Activated T-helper 2 cell treated with anti-CD3 and anti-CD28 coated beads, Interferon-gamma antibody, Interleukin-2, Interleukin-4, amounts not matched to agents 10 μg/mL and 5 μg/mL and 100 μg/mL, durations not matched to agents 14 hours and 24 hours and 36 hours (primary cell): ENCODE measurements at places on chromosomes 16 and 17.

DNA sequence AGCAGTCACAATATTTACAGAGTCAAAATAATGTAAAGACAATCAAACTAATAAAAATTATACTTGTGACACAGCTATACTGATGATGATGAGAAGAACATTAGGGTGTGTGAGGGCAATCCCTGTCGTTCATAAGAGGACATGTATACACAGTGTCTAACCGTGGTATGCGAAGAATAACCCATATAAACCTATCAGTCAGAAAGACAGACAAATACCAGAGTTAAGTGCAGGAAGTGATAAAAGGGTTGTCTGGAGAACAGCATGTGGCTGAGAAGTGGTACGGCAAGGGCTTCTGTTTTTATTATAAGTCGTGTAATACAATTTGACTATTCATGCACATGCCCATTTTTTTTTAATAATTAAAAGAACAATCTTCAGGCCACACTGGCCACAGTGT is 46.7 kb downstream of the LMF1 start:
- no peak overlapping the region for H3K27ac ChIP-seq
- H3K27me3 ChIP-seq: no peaks in the 10 kb centered on the region
- no peaks in the 10 kb centered on the region for H3K4me1 ChIP-seq
- no peak overlapping the region for H3K4me3 ChIP-seq
- DNase-seq: no peak

- no peaks in the 10 kb centered on the region for H3K4me1 ChIP-seq
- H3K27me3 ChIP-seq: peaks cover 1% of the 10 kb centered on the region
- H3K4me3 ChIP-seq: no peak overlapping the region
- no peak for DNase-seq
Observed at GRCh38 chr16:66070140-66070917, 296.2 kb upstream of the CDH5 start.

GRCh38 chr16:23354246-23354645 is 52.1 kb downstream of the SCNN1B start:
- H3K4me1 ChIP-seq: no peaks in the 10 kb centered on the region
- H3K27ac ChIP-seq: no peak overlapping the region
- no peaks in the 10 kb centered on the region for H3K36me3 ChIP-seq

- no peak for DNase-seq
- no peak overlapping the region for H3K27ac ChIP-seq
- H3K4me1 ChIP-seq: peaks cover 4% of the 10 kb centered on the region
- no peaks in the 10 kb centered on the region for H3K36me3 ChIP-seq
- H3K27me3 ChIP-seq: peaks cover 39% of the 10 kb centered on the region
Observed at GRCh38 chr17:27247071-27247957, 46.6 kb upstream of the WSB1 start.

- no peak overlapping the region for H3K4me3 ChIP-seq
- H3K27ac ChIP-seq: no peak overlapping the region
- H3K4me1 ChIP-seq: peaks cover 10% of the 10 kb centered on the region
- H3K36me3 ChIP-seq: peaks cover 6% of the 10 kb centered on the region
- no peak for DNase-seq
Observed at GRCh38 chr16:71709229-71709781, 15.2 kb downstream of the PHLPP2 start.

- no peaks in the 10 kb centered on the region for H3K27me3 ChIP-seq
- no peak for DNase-seq
- peaks cover 48% of the 10 kb centered on the region for H3K36me3 ChIP-seq
- H3K4me1 ChIP-seq: peaks cover 2% of the 10 kb centered on the region
Observed at GRCh38 chr16:81673432-81673831, 105.7 kb upstream of the PLCG2 start.

DNA sequence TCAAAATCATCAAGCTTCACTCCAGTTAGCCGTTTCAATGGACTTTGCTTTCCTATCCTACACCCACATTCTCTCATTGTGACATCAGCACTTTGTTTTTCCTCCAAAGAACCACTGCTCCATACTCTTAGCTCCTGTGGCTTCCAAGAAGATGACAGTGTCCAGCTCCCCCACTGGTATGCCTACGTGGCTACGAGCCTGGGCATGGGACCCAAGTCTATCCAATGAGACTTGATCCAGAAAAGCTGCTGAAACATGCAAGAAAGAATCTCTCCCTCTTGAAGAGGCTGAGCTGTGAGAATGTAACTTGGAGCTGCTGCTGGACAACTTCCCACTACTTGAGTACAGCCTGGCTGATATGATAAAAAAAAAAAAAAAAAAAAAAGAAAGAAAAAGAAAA is 9.4 kb downstream of the TOX3 start:
- no peaks in the 10 kb centered on the region for H3K36me3 ChIP-seq
- H3K27ac ChIP-seq: no peak overlapping the region
- H3K27me3 ChIP-seq: no peaks in the 10 kb centered on the region
- H3K4me1 ChIP-seq: no peaks in the 10 kb centered on the region
- H3K4me3 ChIP-seq: no peak overlapping the region
- DNase-seq: no peak
